ENCODE measurements at places on chromosomes 5 and 9.

GRCh38 chr5:132003982-132004381, 7.5 kb downstream of the ACSL6 start:
- no peak for DNase-seq

- no peak for DNase-seq
Measured at GRCh38 chr5:161535762-161536161, 10.8 kb downstream of the GABRB2 start.

- DNase-seq = no peak
Measured at GRCh38 chr5:120083851-120084542, 380.1 kb upstream of the PRR16 start.

DNA sequence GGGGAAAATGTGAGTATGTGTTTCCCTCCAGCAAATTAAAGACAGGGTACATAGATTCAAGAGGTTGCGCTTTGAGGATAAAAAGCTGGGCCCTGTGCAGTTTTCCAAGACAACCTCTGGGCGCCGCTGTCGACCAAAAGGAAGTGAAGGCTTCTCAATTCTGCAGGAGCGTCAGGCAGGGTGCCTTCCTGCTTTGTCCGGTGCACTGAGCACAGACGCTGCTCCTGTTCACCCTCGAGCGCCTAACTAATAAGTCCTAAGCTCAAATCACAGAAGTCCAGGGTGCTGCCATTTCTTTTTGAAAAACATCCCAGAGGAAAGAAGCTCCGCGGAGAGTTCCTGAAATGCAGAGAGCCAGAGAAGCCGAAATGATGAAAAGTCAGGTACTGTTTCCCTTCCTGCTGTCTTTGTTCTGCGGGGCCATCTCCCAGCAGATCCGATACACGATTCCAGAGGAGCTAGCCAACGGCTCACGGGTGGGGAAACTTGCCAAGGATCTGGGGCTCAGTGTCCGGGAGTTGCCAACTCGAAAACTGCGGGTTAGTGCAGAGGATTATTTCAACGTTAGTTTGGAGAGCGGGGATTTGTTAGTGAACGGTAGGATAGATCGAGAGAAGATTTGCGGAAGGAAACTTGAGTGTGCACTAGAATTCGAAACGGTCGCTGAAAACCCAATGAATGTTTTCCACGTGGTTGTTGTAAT, at the start of gene PCDHGB1:
Gene PCDHGB1 (plus strand): TSS at position 183 of the 703 bp plus-strand sequence. CDS start 162 bp downstream, at position 345.
- DNase-seq = no peak

DNA sequence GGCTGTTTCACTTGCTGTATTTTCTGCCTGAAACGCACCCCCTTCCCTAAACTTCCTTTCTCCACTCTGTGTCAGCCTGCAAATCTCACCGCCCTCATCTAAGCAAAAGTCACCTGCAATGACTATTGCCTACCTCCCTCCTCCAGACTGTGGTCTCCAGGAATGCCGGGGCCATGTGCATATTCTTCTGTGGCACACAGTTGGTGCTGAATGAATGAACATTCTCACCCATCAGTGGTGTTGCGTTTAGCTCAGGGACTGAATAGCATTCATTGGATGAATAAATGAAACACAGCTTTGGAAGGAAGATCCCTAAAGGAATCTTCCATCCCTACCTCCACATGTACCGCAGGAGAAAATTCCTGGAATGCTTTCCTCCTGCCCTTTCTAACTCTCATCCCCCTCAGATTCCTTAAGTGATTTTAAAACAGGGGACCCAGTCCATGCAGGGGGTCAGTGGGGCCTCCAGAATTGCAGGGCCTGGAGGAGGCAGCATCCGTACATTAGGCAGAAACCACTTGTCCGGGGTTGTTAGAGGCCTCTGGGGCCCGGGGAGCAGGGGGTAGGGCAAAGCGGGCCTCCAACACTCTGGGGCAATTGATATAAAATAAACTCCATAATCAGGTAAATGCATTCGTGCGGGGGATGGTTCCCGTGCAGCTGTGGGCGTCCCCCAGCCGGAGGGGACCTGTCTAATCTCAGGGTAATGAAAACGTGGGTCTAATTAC, 28.3 kb upstream of the PTGS1 start:
- DNase-seq = no peak

Measured in mucosa of gallbladder (tissue), 1 donor.